Activated CD8-positive, alpha-beta memory T cell treated with anti-CD3 and anti-CD28 coated beads, Interleukin-2, amount 10 ng/mL, durations not matched to agents 7 days and 5 days (primary cell): ENCODE measurements at places on chromosomes 12 and 14. TPM values are rescaled to one million over a fixed set of nuclear protein-coding genes. Genes with fewer than 3 reads are reported as not detected.

GRCh38 chr12:97716356-97716755 lies 253.8 kb downstream of the RMST start:
- H3K27me3 ChIP-seq = no peaks in the 10 kb centered on the region
- no peak overlapping the region for H3K27ac ChIP-seq
- no peak overlapping the region for H3K4me3 ChIP-seq
- H3K36me3 ChIP-seq = no peaks in the 10 kb centered on the region
- DNase-seq = no peak

- peaks cover 22% of the 10 kb centered on the region for H3K36me3 ChIP-seq
- no peak for DNase-seq
- H3K27ac ChIP-seq = no peak overlapping the region
- H3K4me3 ChIP-seq = no peak overlapping the region
Measured at GRCh38 chr14:35855876-35856481, 29.8 kb downstream of the BRMS1L start.

DNA sequence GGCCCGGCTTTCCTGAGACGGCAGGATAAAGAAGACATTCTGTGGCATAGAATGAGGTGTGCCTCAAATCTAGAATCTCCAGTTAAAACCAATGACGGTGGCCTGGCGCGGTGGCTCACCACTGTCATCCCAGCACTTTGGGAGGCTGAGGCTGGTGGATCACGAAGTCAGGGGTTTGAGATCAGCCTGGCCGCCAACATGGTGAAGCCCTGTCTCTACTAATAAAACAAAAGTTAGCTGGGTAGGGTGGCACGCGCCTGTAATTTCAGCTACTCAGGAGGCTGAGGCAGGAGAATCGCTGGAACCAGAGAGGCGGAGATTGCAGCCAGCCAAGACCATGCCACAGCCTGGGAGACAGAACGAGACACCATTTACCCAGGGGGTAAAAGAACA lies 193.6 kb downstream of the ALG10 start:
- H3K4me1 ChIP-seq = peaks cover 16% of the 10 kb centered on the region
- no peak for DNase-seq
- peaks cover 5% of the 10 kb centered on the region for H3K27me3 ChIP-seq
- no peak overlapping the region for H3K4me3 ChIP-seq
- H3K36me3 ChIP-seq = no peaks in the 10 kb centered on the region

DNA sequence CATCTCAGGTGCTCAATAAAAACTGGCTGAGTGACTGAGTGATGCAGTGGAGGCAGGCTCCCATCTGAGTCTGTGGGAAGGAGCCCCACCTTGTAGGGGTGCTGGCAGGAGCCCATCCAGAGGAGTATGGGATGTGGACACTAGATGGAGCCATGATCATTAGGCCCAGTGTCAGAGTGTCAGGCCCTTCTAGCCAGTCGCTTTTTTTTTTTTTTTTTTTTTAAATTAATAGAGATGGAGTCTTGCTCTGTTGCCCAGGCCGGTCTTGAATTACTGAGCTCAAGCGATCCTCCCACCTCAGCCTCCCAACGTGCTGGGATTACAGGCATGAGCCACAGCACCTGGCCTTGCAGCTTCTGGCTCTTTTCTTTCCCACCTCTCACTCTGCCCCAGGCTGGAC lies 11.5 kb downstream of the RITA1 start:
- peaks cover 4% of the 10 kb centered on the region for H3K36me3 ChIP-seq
- no peak overlapping the region for H3K4me3 ChIP-seq
- peak; percentile 81 for DNase-seq
- H3K27ac ChIP-seq = no peak overlapping the region
- H3K4me1 ChIP-seq = peaks cover 7% of the 10 kb centered on the region

DNA sequence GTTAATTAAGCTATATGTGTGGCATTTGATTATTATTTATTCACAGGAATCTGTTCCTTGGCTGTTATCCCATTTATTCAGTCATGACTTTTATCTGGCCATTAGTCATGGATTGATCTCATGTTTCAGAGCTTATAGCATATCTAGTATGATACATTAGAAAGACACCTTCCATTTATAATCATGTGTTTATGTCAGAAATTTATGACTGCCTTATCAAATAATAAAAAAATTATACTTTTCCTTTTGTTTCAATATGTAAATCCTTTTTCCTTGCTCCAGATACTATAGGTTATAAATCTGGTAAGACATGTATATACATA lies 248.0 kb upstream of the PDE3A start:
- H3K36me3 ChIP-seq = no peaks in the 10 kb centered on the region
- no peak for DNase-seq
- H3K4me3 ChIP-seq = no peak overlapping the region
- no peaks in the 10 kb centered on the region for H3K27me3 ChIP-seq
- H3K27ac ChIP-seq = no peak overlapping the region
- H3K4me1 ChIP-seq = no peaks in the 10 kb centered on the region

DNA sequence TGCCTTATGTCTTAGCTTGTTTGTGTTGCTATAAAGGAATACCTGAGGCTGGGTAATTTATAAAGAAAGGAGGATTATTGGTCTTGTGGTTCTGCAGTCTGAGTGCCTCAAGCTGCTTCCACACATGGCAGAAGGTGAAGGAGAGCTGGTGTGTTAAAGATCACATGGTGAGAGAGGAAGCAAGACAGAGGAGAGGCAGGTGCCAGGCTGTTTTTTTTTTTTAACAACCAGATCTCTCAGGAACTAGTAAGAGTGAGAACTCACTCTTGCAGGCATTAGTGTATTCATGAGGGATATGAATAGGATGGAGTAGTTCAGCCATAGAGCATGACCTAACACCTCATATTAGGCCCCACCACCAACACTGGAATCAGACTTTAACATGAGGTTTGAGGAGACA lies 123.4 kb downstream of the CMAS start:
- no peak for DNase-seq
- H3K4me1 ChIP-seq = peaks cover under 1% of the 10 kb centered on the region
- no peak overlapping the region for H3K4me3 ChIP-seq

DNA sequence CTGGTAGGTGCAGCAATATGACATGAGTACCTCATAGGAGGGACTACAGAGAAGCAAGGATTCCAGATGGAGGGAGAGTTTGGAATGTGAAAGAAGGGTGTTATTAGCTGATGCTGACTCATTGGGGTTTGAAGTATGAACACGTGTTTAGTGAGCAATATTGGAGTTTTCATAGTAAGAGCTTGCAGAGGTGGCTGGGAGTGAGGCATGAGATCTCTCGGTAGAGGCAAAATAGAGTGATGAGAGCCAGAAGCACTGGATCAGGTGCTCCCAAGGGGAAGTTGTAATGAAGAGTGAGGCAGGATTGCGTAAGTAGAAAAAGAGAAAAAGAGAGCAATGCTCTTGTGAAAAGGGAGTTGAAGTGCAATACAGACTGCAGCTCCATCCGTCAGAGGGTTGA lies 42.1 kb downstream of the MGST1 start:
- no peaks in the 10 kb centered on the region for H3K36me3 ChIP-seq
- no peak overlapping the region for H3K4me3 ChIP-seq
- no peak overlapping the region for H3K27ac ChIP-seq
- DNase-seq = no peak
- H3K27me3 ChIP-seq = no peaks in the 10 kb centered on the region

FOXA1 gene
- total RNA-seq = not detected

DNA sequence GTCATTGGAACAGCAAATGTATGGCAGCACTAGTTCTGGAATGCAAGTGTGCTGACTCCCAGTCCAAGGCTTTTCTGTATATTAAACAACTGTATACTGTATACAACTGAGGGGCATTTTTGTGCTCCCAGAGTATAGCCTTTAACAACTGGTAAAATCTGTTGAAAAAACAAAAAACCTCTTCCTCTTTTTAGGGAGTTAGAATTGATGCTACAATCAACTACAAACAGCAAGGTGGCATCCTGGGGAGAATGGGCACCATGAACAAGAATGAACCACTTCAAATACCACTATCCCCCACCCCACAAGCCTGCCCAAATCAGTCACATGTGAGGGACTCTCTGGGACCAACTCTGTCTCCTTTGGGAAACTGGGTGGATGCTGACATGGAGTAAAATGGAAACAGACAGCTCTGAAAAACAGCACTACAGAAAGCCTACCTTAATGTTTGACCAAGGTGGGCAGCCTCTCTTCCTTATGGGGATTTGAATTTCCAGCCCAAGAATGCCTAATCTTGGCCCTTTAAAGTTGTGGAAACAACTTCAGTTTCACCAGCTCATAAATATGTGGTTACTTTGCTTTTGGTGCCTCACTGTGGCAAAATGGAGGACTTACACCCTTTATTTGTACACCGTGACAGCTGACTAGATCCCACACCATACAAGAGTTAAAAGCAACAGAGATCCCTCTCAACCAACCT lies 7.5 kb downstream of the VTI1B start:
- H3K27me3 ChIP-seq = no peaks in the 10 kb centered on the region
- peak overlapping the region; percentile 70 for H3K27ac ChIP-seq

PLA2G1B gene
- not detected for total RNA-seq

CELA1 gene
- total RNA-seq = not detected

GRCh38 chr14:102077382-102077709 lies 9.5 kb downstream of the HSP90AA1 start:
- H3K4me1 ChIP-seq = peaks cover 22% of the 10 kb centered on the region
- peaks cover 46% of the 10 kb centered on the region for H3K36me3 ChIP-seq
- H3K27me3 ChIP-seq = no peaks in the 10 kb centered on the region
- DNase-seq = no peak
- H3K4me3 ChIP-seq = no peak overlapping the region
- no peak overlapping the region for H3K27ac ChIP-seq

GRCh38 chr12:99128246-99128802 lies 483.2 kb downstream of the APAF1 start:
- no peak overlapping the region for H3K4me3 ChIP-seq
- no peaks in the 10 kb centered on the region for H3K27me3 ChIP-seq
- no peak overlapping the region for H3K27ac ChIP-seq
- no peak for DNase-seq
- no peaks in the 10 kb centered on the region for H3K4me1 ChIP-seq

DNA sequence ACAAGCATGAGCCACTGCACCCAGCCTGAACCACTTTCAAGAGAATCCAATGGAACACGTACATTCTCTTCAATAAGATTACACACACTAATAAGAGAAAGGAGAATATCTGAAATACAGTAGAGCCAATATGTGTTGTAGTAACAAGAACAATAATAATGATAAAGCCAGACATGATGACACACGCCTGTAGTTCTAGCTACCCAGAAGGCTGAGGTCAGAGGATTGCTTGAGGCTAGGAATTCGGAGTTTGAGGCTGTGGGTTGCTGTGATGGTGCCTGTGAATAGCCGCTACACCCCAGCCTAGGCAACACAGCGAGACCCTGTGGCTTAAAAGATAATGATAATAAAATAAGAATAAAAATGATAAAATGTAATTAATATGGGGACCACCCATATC lies 15.6 kb downstream of the APOBEC1 start:
- H3K4me3 ChIP-seq = no peak overlapping the region
- no peak for DNase-seq
- H3K36me3 ChIP-seq = no peaks in the 10 kb centered on the region
- no peak overlapping the region for H3K27ac ChIP-seq
- no peaks in the 10 kb centered on the region for H3K4me1 ChIP-seq
- peaks cover 9% of the 10 kb centered on the region for H3K27me3 ChIP-seq
